Panc1 (cell line): ENCODE measurements at places on chromosomes 5 and 9. TPM values are rescaled to one million over a fixed set of nuclear protein-coding genes. Genes with fewer than 3 reads are reported as not detected.

The OTP gene
- 0.05 TPM for total RNA-seq

The LCN12 gene
- 2.5 TPM for total RNA-seq

The IFNA21 gene
- total RNA-seq, result not detected

The DIPK1B gene
- total RNA-seq, result 10.6 TPM

The TOMM5 gene
- total RNA-seq, result 333 TPM

The IFNB1 gene
- not detected for total RNA-seq

The NR2F1-AS1 gene
- total RNA-seq, result 27.0 TPM

- no peak for DNase-seq
Observed at GRCh38 chr9:20569525-20569924, 52.8 kb downstream of the MLLT3 start.

DNA sequence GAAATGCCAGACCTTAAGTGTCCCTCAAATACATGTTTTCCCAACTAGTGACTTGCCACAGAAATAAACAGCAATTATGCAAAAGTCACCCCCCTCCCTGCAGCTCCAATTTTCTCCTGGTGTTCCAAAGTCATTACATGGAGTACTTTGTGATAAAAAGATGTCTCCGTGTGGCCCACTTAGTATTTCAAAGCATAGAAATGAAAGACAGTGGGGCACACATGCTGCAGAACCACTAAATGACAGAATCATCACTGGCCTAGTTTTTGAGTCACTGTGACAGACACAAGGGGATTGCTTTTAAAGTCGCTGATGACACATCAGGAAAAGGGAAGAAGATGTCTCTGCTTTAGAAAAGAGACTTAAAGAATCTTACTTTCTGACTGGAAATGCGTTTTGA, 323.4 kb downstream of the PSAT1 start:
- no peak for DNase-seq

GRCh38 chr5:86640998-86641397, 23.3 kb downstream of the COX7C start:
- DNase-seq, result no peak

DNA sequence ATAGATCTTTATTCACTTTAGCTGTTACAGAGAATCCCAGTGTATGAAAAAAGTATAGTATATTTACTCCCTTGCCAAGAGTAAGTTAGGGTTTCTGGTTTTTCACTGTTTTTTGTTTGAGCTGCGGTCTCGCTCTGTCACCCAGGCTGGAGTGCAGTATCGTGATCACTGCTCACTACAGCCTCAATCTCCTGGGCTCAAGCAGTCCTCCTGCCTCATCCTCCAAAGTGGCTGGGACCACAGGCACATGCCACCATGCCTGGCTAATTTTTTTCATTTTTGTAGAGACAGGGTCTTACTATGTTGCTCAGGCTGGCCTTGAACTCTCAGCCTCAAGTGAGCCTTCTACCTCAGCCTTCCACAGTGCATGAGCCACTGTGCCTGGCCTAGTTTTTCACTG, 3.0 kb downstream of the RAI14 start:
- no peak for DNase-seq

DNA sequence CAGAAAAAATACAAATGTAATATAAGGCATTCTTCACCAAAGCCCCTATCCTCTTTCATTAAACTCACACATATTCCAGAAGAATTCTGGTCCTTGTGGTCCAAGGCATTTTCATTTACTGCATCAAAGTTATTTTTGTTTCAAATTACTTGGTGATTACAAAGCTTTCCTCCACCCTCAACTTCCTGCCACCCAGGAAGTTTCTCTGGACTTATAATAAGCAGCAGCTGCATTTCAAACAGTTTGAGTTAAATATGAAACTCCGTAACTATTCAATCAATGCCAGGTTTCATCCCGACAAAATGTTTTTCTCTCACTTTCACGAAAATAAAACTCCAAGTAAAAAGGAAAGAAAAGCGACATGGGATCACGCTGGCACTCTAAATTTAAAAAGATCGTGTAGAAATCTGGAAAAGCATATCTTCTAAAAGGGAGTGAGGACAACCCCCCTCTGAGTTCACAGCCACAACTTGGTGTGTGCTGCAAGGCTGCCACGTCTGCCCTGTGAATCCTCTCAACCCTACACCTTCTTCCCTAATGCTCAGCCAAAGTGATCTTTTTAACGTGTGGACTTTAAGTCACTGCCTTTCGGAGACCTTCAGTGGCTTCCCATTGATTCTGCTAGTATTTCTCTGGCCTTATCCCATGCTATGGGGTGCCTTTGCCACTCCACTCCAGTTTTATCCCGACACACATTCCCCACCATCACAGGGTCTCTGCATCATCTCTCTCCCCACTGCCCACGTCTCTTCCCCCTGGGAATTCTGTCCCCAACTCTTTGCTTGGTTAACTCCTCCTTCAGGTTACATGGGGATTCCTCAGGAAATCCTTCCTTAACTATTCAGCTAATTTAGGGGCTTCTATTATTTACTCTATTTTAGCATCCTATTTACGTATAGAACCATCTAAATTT, 91.1 kb upstream of the CER1 start:
- DNase-seq, result no peak

- no peak for DNase-seq
Observed at GRCh38 chr9:113507256-113507655, 43.7 kb downstream of the RGS3 start.

DNA sequence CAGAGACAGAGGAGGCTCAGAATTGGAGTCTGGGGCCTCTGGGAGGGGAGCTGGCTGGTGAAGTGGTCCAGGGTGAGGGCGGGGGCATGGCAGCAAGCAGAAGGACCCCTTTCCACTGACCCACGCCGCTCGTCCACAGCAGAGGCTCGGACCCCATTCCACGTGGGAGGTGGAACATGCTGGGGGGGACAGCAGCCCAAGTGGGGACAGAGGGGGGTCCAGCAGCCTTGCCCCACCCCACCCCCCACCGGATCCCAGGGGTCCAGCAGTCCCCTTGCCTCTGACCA, 25.4 kb upstream of the NKD2 start:
- no peak for DNase-seq

- DNase-seq, result peak; percentile 61
Observed at GRCh38 chr5:1167728-1168709, 33.4 kb upstream of the SLC6A19 start.

DNA sequence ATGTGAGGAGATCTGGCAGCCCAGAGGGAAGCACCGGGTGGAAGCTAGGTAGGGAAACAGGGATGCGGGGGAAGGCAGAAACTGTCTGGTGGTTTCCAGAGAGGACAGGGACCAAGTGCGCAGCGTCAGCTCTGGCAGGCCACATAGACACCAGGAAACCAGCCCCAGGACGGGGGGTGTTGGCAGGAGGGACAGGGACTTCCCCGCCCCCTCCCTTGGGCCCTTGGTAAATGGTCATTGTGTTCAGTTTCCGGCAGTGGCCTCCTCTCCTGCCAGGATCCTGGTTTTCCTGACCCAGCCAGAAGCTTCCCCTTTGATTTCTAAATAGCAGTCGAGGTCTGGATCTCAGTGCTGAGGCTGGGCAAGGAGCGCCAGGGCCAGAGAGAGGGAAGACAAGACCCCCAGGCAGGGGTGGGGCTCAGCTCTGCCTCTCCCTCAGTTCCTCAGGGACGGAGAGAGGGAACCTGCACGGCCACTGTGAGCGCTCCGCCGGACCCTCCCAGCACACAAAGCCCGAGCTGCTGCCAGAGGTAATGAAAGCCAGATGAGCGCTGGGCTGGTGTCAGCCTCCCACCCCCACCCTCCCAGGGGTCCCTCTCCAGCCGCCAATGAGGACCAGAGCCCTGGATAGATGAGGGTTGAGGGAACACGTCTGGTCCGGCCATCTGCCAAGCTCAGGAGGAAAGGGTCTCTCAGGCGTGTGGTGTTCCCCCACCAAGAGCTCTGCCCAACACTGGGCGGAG, 1.8 kb downstream of the RALGDS start:
- no peak for DNase-seq

DNA sequence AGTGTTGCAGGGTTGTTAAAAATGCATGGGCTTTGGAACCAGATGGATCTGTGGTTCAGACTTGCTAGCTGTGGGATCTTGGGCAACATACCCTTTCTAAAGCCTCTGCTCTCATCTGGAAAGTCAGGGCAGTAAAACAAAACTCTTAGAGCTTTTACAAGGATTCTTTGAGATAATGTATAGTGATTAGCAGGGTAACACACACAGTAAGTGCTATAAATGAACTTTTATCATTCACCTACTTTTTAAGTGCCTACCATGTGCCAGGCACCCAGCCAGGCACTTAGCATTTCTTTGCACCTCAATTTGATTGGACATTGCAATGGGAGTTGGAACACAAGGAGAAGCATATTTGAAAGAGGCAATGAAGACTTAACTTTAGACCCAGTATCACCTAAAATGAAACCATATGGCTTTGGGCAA, 208.6 kb upstream of the PAPPA start:
- no peak for DNase-seq

DNA sequence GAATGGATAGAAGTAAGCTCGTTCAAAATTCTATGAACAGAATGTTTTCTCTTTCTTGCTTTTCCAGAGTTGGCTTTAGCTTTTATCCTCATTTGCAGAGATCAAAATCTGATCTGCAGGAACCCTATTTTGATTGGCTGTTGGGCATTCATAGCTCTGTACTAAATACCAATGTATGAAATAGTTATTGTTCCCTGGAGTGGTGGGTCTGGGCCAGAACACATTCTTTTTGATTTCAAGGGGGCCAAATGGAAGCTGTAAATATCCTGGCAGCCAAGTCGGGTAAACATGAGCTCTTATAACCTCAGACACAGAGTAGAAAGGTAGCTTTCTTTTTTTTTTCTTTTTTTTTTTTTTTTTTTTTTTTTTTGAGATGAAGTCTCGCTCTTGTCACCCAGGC, 241.5 kb downstream of the PDZD2 start:
- no peak for DNase-seq

GRCh38 chr5:151509231-151509630, 61.8 kb downstream of the SLC36A1 start:
- no peak for DNase-seq

DNA sequence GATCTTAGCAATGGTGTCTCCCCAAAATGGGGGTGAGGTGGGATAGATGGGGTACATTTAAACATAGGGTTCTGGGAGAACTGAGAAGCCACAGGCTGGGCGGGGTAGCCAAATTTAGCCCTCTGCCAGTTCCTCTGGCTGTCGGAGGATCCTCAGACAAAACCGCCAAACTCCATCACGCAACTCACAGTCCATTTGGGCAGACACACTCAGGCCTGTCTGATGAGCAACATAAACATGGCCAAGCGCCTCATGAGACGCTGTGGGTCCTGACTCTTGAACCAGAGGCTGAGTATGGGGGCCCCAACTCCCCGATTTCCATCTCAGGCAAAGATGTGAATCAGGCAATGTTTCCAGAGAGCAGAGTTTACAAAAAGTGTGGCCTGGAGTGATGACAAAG, 162.3 kb downstream of the FGF18 start:
- DNase-seq, result no peak
